ENCODE measurements at places on chromosomes 1 and 21.

- H3K36me3 ChIP-seq = no peaks in the 10 kb centered on the region
- H3K27ac ChIP-seq = peak overlapping the region; percentile 99
- DNase-seq = peak; percentile 75
- H3K4me3 ChIP-seq = peak overlapping the region; percentile 70
- H3K4me1 ChIP-seq = peaks cover 16% of the 10 kb centered on the region
Observed at GRCh38 chr21:33402001-33402979, 923 bp upstream of the IFNGR2 start.

DNA sequence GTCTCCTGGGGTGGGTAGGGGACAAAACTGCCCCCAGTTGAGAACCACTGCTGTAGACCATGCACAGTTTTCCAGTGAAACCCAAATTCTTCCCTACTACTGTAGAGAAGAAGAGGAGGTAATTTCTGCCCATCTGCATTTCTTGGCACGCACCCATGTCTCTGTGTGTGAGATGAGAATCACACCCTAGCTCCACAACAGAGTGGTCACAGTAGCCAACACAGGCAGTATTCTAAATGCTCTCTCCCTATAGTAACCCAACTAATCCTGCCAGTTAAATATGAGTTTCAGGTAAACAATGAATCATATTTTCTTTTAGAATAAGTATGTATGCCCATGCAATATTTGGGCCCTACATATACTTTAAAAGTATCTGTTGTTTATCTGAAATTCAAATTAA is 1.2 kb upstream of the CAPN2 start:
- no peaks in the 10 kb centered on the region for H3K36me3 ChIP-seq
- no peak overlapping the region for H3K4me3 ChIP-seq
- H3K27me3 ChIP-seq = no peaks in the 10 kb centered on the region
- no peak for DNase-seq

DNA sequence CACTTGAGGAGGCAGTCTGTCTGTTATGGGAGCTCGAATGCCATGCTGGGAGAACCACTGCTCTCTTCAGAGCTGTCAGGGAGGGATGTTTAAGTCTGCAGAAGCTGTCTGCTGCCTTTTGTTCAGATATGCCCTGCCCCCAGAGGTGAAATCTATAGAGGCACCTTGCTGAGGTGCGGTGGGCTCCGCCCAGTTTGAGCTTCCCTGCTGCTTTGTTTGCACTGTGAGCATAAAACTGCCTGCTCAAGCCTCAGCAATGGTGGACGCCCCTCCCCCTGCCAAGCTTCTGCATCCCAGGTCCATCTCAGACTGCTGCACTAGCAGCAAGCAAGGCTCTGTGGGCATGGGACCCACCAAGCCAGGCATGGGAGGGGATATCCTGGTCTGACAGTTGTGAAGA is 247.5 kb downstream of the LMX1A start:
- H3K27me3 ChIP-seq = no peaks in the 10 kb centered on the region
- no peak for DNase-seq
- H3K27ac ChIP-seq = no peak overlapping the region
- H3K4me3 ChIP-seq = no peak overlapping the region

GRCh38 chr1:16352842-16353535 is 709 bp upstream of the FBXO42 start:
- no peaks in the 10 kb centered on the region for H3K4me1 ChIP-seq
- no peak for DNase-seq

DNA sequence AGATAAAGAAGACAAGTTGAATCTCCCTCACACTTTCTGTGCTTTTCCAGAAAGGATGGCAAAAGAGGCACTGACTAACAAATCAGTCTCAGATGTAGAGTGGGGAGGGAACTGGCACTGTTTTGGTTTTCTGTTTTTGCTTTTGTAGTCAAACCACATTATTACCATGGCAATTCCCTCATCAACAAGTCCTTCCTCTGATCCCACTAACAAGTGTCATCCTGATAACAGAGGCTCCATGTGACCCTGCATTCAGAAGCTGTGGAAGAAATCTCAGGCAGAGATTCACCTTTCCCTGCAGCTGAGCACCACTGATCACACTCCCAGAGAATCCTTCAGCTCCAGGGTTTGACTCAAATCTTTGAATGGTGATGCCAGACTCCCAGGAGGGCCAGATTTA is 203.4 kb downstream of the TNR start:
- no peaks in the 10 kb centered on the region for H3K36me3 ChIP-seq
- no peaks in the 10 kb centered on the region for H3K27me3 ChIP-seq
- H3K27ac ChIP-seq = no peak overlapping the region
- H3K4me1 ChIP-seq = no peaks in the 10 kb centered on the region
- no peak overlapping the region for H3K4me3 ChIP-seq

DNA sequence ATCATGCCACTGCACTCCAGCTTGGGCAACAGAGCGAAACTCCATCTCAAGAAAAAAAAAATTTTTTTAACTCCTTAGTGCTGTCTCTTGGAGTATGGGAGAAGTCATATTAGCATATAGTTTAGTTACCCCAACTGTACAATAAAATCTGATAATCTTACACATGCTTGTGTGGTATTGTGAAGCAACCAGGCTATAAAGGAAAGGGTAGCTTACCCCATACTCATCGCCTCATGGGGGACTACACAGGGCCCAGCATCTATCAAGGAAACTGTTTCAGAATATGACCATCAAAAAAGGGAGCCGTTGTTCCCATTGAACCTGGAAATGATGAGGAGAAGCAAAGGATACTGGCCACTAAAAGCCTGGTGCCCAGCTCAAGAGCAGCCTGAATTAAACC is 3.0 kb upstream of the TRAF3IP3 start:
- H3K27ac ChIP-seq = no peak overlapping the region
- no peaks in the 10 kb centered on the region for H3K27me3 ChIP-seq

GRCh38 chr1:58459911-58460310 is 86.6 kb downstream of the OMA1 start:
- no peaks in the 10 kb centered on the region for H3K27me3 ChIP-seq
- DNase-seq = no peak
- H3K4me3 ChIP-seq = no peak overlapping the region
- H3K27ac ChIP-seq = no peak overlapping the region
- H3K4me1 ChIP-seq = no peaks in the 10 kb centered on the region

- H3K36me3 ChIP-seq = no peaks in the 10 kb centered on the region
- H3K4me1 ChIP-seq = no peaks in the 10 kb centered on the region
- no peak overlapping the region for H3K4me3 ChIP-seq
- H3K27ac ChIP-seq = no peak overlapping the region
- no peak for DNase-seq
Observed at GRCh38 chr1:234565132-234565531, 44.8 kb downstream of the IRF2BP2 start.

- no peak for DNase-seq
- no peak overlapping the region for H3K4me3 ChIP-seq
Observed at GRCh38 chr1:226202246-226202645, 15.7 kb upstream of the ACBD3 start.

- no peaks in the 10 kb centered on the region for H3K36me3 ChIP-seq
- peaks cover 12% of the 10 kb centered on the region for H3K4me1 ChIP-seq
- peak overlapping the region; percentile 34 for H3K4me3 ChIP-seq
- H3K27ac ChIP-seq = no peak overlapping the region
Observed at GRCh38 chr1:110606657-110607535, 738 bp upstream of the KCNA2 start.

DNA sequence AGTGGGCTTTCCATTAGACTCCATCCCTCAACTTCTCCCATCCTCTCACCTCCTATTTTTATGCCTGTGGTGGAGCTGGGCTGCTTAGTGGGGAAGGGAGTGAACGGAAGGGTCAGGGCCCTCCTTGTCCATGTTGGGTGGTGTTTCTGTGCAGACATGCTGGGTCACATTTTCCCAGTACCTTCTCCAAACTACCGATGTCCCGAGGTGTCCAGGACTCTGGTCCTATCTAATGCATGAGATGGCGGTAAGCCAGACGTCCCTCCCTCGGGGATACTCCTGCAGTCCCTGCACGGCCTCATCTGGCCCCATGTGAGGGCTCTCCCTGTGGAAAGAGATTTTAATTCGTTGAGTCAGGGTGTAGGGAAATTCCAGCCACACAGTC is 61.0 kb downstream of the OBSCN start:
- no peaks in the 10 kb centered on the region for H3K36me3 ChIP-seq
- no peak overlapping the region for H3K27ac ChIP-seq
- H3K4me1 ChIP-seq = no peaks in the 10 kb centered on the region
- H3K4me3 ChIP-seq = no peak overlapping the region
- H3K27me3 ChIP-seq = no peaks in the 10 kb centered on the region
- no peak for DNase-seq

- H3K4me3 ChIP-seq = no peak overlapping the region
- H3K36me3 ChIP-seq = no peaks in the 10 kb centered on the region
- no peaks in the 10 kb centered on the region for H3K4me1 ChIP-seq
- DNase-seq = no peak
- no peak overlapping the region for H3K27ac ChIP-seq
- no peaks in the 10 kb centered on the region for H3K27me3 ChIP-seq
Observed at GRCh38 chr21:27580276-27580675, 613.4 kb upstream of the ADAMTS5 start.

DNA sequence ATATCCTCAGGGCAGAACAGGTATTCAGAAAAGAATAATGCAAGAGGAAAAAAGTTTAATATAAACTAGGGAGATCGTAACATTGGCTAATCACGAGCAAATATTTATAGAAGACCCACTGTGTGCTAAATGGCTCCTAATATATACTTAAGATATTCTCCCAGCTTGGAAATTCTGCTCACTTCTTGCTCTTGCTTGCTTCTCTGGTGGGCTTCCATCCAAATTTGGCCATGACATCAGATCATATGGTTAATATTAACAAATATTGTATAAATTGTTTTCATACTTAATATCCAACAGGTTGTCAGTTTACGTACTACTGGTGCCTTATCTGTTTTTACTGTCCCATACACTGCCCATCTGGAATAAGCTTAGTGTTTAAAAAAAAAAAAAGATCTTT is 1.1 kb downstream of the COX20 start:
- DNase-seq = no peak
- no peaks in the 10 kb centered on the region for H3K27me3 ChIP-seq
- H3K4me1 ChIP-seq = peaks cover 58% of the 10 kb centered on the region
- peak overlapping the region; percentile 64 for H3K4me3 ChIP-seq

GRCh38 chr1:204578867-204579664 is 62.9 kb downstream of the MDM4 start:
- H3K4me3 ChIP-seq = no peak overlapping the region
- H3K27ac ChIP-seq = peak overlapping the region; percentile 3
- DNase-seq = no peak
- peaks cover 14% of the 10 kb centered on the region for H3K4me1 ChIP-seq

- no peak for DNase-seq
- H3K27ac ChIP-seq = peak overlapping the region; percentile 78
- peaks cover 3% of the 10 kb centered on the region for H3K4me1 ChIP-seq
- peaks cover 75% of the 10 kb centered on the region for H3K36me3 ChIP-seq
- no peaks in the 10 kb centered on the region for H3K27me3 ChIP-seq
Observed at GRCh38 chr1:36359383-36359782, 26.3 kb downstream of the STK40 start.

DNA sequence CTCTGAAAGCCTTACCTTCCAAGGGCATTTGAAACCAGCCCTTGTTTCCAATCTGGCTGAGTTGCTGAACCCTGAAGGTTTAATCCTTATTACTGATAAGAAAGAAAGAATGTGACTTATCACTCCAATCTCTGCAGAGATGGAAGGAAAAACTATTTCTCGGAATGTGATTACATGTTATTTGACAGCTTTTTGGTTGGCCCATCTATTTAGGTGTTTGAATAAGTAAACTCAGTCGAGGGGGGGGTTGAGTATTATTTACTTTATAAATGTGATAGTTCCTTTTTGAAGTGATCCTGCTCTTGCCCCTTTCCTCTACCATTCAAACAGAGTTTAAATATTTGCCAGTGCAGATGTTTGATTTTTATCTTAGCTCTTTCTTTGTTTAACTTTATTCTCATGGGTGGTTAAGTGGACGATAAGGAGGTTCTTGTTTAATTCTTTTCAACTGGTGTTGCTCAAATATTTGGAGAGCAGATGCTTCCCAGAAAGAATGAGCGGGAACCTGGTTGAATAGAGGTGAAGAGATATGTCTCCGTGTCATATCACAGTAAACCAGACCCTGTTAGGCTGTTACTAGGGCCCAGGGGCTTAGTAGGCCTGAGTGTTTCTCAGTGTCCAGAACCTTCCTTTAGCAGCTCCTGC is 126.1 kb downstream of the CACHD1 start:
- H3K27me3 ChIP-seq = no peaks in the 10 kb centered on the region
- H3K4me3 ChIP-seq = no peak overlapping the region

DNA sequence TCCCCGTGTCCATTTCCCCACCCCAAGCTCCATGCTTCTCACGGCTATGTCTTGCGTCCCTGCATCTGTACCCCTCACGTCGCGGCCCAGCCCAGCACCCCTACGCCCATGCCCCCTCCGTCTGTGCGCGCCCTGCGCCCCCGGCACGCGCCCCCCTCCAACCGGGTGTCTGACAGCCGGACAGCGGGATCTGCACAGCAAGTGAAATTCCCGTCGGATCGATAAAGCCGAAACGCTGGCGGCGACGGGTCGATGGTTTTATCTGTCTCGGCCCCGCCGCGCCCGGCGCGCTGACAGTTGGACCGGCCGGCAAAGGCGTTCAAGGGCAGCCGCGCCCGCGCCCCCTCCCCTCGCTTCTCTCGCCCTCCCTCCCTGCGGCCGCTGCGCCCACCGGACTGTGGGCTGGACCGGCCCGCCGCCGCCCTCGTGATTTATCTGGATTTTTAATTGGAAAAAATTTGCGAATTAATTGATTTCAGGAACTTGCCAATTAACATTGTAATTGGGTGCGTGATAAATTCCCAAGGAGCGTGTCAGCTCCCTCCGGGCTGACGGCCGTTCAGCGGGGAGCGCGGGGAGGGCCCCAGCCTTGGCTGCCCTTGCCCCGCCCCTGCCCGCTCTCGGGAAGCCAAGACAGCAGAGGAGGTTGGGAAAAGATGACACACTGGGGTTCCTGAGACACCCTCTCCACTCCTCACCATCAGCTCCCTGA is 57.1 kb downstream of the TMEM53 start:
- no peak for DNase-seq
- H3K36me3 ChIP-seq = no peaks in the 10 kb centered on the region
- peaks cover 2% of the 10 kb centered on the region for H3K27me3 ChIP-seq

DNA sequence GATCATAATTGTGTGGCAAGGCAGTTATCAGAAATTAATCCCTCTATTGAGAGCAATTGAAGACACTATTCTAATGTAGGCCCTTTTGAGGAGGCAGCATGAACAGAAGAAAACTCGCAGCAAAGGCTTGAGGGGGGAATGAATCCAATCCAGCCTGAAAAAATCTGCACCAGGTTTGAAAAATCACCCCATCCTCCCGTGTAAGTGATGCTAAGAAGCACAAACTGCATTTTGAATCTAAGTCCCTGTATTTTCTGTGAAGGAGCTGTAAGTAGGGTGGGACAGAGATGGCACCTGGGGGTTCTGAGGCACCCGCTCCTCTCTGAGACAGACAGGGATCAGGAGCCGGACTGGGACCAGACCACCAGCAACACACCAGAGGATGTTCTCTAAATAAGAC is at the start of gene CRB1:
Gene CRB1 (plus strand): TSS at position 241 of the 400 bp plus-strand sequence. CDS start 161 bp downstream, outside the sequence.
- no peak within 1 kb of the TSS for H3K4me3 ChIP-seq
- peak; percentile 31 for DNase-seq
- no peaks in the 10 kb centered on the region for H3K27me3 ChIP-seq
- no peaks in the 10 kb centered on the region for H3K4me1 ChIP-seq
- H3K27ac ChIP-seq = no peak within 1 kb of the TSS
- H3K36me3 ChIP-seq = no peaks in the 10 kb centered on the region
